ENCODE measurements at places on chromosomes 4 and X. TPM values are rescaled to one million over a fixed set of nuclear protein-coding genes. Genes with fewer than 3 reads are reported as not detected.

DNA sequence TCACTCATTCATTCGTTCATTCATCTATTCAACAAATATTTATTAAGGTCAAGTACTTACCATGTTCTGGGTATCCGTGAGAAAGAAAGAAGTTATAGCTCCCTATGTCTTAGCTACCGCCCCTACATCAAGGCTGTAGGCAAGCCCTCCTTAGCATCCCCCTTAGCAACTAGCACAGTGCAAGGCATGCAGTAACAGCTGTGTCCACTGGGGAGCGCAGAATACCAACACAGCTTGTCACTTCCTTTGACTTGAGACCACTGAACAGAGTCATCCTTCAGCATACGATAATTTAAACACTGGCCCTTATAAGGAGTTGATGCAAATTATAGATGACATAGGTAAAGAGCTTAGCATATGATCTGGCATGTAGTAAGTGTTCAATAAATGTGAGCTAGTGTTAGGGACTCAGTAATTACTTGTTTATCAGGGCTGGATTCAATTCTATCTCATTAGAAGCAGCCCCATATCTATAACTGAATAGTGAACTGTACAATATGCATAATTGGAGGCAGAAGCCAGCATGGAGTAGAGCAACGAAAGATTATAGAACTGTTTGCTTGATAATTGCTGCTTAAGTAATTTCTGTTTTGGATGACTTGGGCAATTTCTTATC lies 8.7 kb downstream of the KIAA1210 start:
- no peak for DNase-seq

- no peak for DNase-seq
Measured at GRCh38 chr4:163525982-163526381, 31.5 kb downstream of the TMA16 start.

GRCh38 chrX:6053141-6053540 lies 175.5 kb downstream of the NLGN4X start:
- DNase-seq, result no peak

DNA sequence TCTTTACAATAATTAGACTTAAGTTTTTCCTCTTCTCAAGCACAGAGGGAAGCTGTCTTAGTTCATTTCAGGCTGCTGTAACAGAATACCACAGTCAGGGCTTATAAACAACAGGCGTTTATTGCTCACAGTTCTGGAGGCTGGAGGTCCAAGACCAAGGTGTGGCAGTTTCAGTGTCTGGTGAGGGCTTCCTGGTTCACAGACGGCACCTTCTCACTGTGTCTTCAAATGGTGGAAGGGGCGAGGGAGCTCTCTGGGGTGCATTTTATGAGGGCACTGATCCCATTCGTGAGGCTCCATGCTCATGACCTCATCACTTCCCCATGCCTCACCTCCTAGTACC lies 115.7 kb upstream of the MXRA5 start:
- DNase-seq, result no peak

- DNase-seq, result no peak
Measured at GRCh38 chr4:6453688-6453990, 18.8 kb downstream of the PPP2R2C start.

GRCh38 chr4:52266537-52267137 lies 215.5 kb downstream of the SPATA18 start:
- no peak for DNase-seq

- no peak for DNase-seq
Measured at GRCh38 chr4:38023347-38024205, 63.4 kb downstream of the PTTG2 start.

- DNase-seq, result no peak
Measured at GRCh38 chrX:118530219-118530911, 34.8 kb downstream of the DOCK11 start.

DNA sequence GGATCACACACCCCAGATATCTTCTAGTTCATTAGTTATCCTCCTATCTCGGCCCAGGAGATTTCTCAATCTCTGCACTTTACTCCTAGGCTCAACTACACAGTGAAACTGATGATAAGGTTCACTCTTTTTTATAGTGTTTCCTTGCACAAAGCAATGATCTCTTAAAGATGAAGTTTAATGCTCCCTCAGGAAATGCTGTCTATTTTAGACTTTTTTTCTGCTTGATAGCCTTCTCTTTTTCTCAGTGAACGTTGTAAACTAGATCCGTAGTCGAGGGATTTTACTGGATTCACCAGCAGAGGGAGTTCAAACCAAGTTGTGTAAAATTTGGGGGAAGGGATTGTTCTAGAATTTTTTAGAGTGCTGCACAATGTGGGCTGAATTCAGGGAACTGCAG lies 269.6 kb downstream of the GBA3 start:
- no peak for DNase-seq

The YIPF6 gene
- 14.8 TPM for total RNA-seq

The MTNR1A gene
- not detected for total RNA-seq

GRCh38 chr4:43048570-43048969 lies 156.1 kb downstream of the GRXCR1 start:
- DNase-seq, result no peak

The SUPT20HL2 gene
- total RNA-seq, result not detected

GRCh38 chr4:169208090-169208455 lies 62.7 kb downstream of the SH3RF1 start:
- no peak for DNase-seq

- no peak for DNase-seq
Measured at GRCh38 chr4:119872371-119873016, 194.2 kb downstream of the MAD2L1 start.

- no peak for DNase-seq
Measured at GRCh38 chrX:119399772-119400101, 601 bp downstream of the SLC25A43 start.

DNA sequence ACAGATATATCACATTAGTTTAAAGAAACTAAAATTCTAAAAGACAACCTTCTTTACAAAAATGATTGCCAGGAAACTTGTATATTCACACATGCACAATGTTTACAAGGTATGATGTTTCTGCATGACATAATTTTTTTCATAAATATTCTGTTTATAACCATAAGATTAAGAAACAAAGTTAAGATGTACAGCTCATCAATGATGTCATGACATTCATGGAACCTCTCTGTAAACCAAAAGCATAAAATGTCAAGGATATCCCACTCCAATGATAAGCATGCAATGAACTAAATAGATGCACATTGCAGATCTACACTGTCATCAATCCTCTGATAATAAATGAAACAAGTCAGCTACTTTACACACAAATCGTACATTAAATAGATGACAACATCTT lies 136.0 kb downstream of the MAB21L2 start:
- no peak for DNase-seq

GRCh38 chr4:142307857-142308256 lies 538.2 kb downstream of the INPP4B start:
- DNase-seq, result no peak

DNA sequence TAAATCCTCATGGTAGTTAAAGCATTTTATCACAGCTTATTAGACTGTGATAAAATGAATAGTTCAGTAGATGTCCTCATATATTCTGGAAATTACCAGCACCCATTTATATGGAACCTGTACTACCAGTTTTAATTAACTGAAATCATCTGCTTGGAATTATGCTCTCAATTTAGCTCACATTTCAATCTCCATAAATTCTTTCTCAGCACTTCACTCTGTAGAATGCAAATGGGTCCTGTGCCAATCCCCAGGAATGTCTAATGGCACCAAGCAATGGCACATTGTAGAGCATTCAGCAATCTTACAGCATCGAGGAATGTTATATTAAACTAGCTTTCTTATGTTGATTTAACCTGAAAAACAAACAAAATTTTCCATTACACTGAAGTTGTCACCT lies 355.1 kb downstream of the PDHA2 start:
- no peak for DNase-seq

- DNase-seq, result no peak
Measured at GRCh38 chr4:143514169-143514495, 630 bp downstream of the SMARCA5 start.

The PCDH18 gene
- total RNA-seq, result 2.1 TPM

DNA sequence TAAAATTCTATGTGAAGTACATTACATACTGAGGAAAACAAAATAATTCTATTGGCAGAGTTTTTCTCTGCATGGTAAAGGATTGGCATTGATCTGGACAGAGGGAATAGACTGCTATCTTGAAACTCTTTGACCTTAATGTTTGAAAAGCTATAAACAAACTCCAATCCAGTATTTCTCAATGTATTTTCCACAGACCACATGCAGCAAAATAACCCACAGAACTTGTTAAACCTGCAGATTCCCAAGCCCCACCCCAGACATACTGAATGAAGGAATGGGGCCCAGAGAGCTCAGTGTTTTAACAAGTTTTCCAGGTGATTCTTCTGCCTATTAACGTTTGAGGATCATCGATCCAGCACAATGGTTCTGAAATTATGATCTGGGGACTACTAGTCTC lies 15.7 kb downstream of the RNF128 start:
- DNase-seq, result no peak

- no peak for DNase-seq
Measured at GRCh38 chr4:85968945-85969819, 390.7 kb downstream of the MAPK10 start.

- no peak for DNase-seq
Measured at GRCh38 chr4:165748321-165748720, 124.7 kb upstream of the TLL1 start.

DNA sequence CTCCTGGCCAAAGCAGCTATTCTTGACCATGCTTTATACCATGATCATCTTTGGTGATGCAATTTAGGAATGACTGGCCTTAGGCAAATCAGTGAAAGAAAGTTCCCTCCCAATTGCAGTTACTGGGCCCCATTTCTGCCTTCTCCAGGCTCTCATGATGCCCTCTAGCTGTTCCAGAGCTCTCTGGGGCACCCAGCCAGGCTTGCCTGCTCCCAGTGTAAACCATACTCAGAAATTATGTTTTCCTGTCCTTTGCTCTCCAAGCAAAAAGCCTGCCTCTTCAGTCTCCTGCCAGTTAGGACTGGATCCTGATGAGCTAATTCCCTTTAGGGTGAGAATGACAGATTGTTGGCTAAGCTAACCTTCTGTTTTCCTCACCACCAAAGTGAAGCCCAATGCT lies 85.3 kb upstream of the RBPJ start:
- peak; percentile 2 for DNase-seq

DNA sequence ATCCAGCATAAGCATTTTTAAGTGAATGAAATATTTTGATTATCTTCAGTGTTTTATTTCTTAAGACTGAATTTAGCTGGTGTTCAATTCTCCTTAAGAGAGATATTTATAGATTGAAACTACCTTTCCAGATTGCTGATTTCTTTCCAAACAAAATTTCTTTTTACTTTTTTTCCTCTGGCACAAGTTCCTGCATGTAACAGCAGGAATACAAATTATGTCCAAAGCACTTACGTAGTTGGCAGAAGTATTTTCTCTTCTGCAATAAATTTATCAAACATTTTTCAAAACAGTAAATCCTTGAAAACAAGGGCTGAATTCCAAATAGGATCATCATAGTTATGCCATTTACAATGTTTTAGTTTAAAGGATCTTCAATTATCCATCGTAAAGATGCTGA lies 412.6 kb downstream of the IQCM start:
- no peak for DNase-seq

DNA sequence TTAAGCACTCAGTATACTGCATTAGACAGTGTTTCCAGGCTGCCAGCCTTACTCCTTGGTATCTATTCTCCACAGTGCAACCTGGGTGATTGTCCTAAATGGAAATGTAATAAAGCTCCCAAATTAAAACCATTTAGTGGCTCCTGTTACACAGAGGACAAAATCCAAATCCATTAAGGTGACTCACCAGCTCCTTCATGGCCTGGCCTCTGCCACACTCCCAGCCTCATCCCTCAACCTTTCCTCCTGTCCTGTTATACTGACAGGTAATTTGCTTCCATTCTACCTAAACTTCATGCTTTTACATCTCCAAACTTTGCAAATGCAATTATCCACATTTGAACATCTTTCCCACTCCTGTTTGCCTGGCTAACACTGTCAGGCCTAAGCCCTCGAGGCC lies 140.3 kb downstream of the INPP4B start:
- DNase-seq, result no peak

- no peak for DNase-seq
Measured at GRCh38 chr4:138775489-138775888, 240.1 kb upstream of the NOCT start.

- DNase-seq, result no peak
Measured at GRCh38 chr4:3009422-3009821, 46.1 kb downstream of the GRK4 start.

The PDLIM3 gene
- total RNA-seq, result 31.0 TPM

GRCh38 chrX:129634541-129634940 lies 20.2 kb downstream of the APLN start:
- DNase-seq, result no peak

- no peak for DNase-seq
Measured at GRCh38 chr4:106238820-106239420, 77.1 kb downstream of the TBCK start.

The CPE gene
- 16.3 TPM for total RNA-seq

The UGT2B17 gene
- not detected for total RNA-seq

DNA sequence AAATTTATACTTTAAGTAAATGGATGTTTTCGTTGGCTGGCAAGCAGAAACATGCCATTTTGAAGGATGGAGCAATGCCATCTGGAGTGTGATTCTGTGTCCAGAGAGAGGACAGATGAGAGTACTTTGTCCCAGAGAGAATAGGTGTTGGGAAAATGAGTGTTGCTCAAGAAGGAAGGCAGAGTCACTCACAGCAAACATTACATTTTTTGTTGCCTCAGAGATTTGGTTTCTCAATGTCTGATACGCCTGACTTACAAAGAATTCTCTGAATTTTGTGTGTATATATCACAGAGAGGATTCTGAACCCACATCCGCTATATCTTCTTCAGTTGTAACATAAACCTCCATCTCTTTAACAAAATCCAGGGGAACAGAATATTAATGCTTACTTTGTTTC lies 102.8 kb upstream of the PCDH18 start:
- DNase-seq, result no peak

The SCD5 gene
- total RNA-seq, result 6.3 TPM

DNA sequence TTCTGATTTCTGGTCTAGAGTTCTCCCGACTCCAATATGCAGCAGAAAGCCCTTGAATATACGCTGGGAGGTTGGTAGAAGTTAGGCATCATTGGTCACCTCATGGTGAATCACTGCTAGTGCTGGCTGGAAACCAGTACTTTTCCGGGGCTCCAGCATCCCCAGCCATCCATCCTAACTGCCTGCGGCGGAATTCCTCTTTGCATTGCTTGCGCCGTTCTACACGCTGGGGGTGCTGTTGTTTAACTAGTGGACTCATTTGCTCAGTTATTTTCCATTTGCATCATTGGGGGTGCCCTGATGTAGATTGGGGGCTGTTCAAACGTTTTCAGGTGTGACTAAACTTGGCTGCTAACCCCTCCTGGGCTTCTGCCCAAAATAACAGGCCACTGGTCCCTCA lies 23.3 kb upstream of the GPR50 start:
- DNase-seq, result no peak

GRCh38 chr4:158809611-158810486 lies 41.0 kb downstream of the FNIP2 start:
- no peak for DNase-seq

DNA sequence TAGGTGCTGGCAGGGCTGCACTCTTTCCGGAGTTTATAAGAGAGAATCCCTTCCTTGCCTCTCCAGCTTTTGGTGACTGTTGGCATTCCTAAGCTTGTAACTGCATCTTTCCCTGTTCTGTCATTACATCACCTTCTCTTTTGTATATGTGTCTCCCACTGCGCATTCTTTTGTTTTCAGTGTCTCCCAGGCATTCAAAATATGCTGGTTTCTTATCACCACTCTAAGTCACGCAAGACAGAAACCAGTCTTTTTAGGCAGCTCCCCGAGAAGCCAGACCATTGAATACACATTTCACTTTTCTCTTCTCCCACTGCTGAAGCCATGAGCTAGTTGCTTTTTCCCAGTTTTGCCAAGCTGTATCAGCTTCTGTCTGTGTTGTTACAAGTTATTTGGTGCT lies 71.0 kb downstream of the LAS1L start:
- no peak for DNase-seq

The KANTR gene
- total RNA-seq, result 5.2 TPM

GRCh38 chrX:10549280-10549679 lies 71.1 kb downstream of the MID1 start:
- no peak for DNase-seq

Measured in esophagus squamous epithelium (tissue), 5 donors.